ENCODE measurements at places on chromosomes 1 and 21.
A peak's percentile ranks its signal among the peaks of the same experiment; 100 is the strongest.

- no peak for DNase-seq
These were observed 200.0 kb downstream of the GABPA start for GRCh38 chr21:25934771-25935224.

- no peak for DNase-seq
These were observed 133.2 kb upstream of the KCNJ15 start for GRCh38 chr21:38123626-38124025.

DNA sequence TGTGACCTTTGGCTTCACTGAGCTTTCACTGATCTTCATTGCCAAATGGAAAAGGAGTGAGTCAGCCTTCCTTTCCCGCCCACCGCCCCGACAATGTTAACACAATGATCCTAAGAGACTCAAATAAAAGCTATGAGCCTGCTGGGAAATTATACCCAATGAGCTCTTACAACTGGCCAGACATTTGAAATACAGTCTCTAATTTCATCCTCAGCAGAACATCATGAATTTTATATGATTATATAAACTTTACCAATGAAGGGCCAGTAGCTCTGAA is 252.5 kb downstream of the SIPA1L2 start:
- no peak for DNase-seq

DNA sequence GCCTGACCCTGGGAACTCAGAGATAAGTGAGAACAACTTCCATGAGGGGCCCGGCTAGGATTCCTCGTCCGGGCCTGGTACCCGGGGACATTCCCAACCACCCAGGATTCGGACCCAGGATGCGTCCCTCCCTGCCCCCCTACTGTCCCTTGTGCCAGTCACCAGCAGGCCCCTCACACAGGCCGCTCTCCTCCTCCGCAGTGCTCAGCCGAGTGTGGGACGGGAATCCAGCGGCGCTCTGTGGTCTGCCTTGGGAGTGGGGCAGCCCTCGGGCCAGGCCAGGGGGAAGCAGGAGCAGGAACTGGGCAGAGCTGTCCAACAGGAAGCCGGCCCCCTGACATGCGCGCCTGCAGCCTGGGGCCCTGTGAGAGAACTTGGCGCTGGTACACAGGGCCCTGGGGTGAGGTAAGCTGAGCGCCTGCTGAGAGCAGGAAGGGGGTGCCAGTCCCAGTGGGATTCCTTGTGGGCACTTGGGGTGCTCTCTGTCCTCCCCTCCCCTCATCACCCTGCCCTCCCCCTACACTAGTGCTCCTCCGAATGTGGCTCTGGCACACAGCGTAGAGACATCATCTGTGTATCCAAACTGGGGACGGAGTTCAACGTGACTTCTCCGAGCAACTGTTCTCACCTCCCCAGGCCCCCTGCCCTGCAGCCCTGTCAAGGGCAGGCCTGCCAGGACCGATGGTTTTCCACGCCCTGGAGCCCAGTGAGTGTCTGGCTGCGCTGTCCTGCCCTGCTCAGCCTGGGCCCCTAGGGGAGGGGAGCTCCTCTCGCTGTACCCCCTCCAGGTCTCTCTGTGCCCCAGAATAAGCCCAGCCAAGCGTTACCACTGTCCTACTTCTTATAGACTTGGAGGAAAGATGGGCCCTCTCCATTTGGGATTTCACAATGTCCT is 9.8 kb downstream of the ADAMTSL4 start:
- DNase-seq = peak; percentile 56

DNA sequence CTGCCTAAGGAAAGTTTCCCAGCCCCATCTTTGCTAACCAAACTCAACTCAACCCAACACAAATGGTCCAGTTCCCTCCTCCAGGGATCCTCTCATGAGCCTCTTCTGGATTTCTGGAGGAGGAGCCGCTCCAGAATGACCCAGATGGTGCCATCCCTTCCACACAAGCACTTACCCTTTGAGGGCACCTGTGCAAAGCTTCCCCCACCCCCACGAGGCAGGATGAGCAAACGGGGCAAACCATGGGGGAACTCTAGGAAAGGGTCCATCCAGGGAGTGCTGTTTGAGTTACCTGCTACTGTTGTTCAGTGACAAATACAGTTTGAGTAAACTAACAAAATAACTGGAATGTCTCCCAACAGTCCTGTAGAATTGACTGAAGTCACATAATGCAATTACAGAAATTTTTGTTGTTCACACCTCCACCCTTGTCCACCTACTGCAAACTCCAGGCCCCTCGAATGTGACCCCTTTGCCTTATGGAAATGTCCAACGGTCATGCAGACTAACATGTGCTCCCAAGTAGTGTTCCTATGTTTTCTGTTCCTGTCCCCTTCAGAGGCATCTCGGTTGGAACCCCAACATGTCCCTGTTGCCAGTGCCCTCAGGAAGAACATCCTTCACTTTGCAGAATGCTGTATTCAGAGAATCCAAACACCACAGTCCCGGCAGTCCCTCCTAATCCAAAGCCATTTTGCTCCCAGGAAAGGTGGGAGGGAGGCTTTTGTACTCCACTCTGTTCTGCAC is 160.1 kb downstream of the RRAGC start:
- no peak for DNase-seq

DNA sequence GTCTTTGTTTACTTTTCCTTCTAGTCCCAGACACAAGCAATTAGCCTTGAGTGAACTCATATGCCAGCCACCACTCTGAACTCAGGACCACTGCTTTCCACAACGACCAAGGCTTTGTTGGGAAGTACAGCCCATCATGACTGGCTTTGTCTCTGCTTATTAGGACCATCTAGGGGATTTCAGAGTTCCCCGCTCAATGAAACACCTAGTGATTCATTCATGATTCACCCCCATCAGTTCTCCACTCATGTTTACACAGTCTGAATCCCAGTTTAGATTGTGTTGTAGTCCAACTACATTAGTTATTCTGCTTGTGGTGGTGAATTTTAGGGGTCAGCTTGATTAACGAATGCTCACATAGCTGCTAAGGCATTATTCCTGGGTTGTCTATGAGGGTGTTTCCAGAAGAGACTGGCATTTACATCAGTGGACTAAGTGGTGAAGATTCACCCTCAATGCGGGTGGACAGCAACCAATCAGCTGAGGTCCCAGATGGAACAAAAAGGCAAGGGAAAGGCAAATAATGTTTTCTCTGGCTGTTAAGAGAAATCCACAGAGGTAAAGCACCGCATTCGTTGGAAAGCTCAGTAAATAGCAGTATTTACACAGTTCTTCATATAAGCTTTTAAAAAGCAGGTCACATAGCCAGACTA is 122.7 kb downstream of the RGS21 start:
- no peak for DNase-seq

DNA sequence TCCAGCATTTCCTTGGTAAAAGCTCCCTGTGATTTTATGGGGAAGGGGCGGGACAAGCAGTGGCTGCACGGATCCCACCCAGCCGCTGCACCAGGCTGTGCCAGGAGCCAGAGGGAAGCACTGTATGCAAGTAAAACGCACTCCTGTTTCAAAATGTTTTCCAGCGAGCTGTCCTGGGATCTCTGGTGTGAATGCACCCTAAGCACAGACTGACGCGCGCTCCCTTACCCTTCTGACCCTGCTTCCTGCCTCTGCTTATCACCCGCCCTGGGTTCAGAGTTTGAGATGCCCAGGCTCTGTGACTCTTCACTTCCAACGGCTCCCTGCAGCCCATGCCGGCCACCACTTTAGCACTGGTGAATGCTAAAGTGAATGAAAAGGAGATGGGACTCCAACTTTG is 131.2 kb downstream of the RHOU start:
- DNase-seq = no peak

DNA sequence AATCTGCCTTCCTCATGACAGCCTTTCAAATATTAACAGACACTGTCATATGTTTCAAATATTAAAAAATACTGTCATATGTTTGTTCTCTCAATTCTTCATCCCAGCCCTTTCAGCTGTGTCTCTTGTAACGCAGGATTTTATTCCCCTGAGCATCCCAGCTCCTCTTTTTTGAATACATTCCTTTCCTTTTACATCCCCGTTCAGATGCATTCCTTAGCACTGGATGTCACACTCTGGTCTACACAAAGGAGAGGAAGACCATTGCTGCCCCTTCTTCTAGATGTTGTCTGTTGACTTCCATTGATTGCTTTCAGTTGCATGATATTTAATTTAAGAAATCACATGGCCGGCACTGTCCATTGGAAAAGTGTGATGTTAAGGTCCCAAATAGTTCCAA is 117.4 kb upstream of the PAXBP1 start:
- no peak for DNase-seq

All from ecto neural progenitor cell (in vitro differentiated cells).